GM10248 (cell line): ENCODE measurements at places on chromosomes 4 and X.

DNA sequence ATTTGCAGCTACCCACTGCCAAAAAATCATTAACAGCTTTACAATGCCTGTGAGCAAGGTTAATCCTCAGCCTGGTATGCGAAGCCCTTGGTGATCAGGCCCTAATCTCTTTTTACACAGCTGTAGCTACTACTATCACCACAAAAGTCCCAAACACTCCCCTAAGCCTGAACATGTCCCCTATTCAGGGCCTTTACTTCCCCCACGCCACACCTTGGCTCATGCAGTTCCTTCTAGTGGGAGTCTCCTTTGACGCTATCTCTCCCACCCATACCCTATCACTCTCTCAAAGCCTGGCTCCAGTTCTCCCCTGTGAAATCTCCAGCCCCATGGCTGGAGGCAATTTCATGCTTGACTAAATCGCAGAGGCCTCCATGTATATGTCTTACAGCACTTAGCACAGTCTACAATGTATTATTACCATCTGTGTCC lies 90.6 kb upstream of the CBR4 start:
- DNase-seq, result no peak

- no peak for DNase-seq
These were observed 18.3 kb downstream of the TMEM31 start for GRCh38 chrX:103729015-103729414.

DNA sequence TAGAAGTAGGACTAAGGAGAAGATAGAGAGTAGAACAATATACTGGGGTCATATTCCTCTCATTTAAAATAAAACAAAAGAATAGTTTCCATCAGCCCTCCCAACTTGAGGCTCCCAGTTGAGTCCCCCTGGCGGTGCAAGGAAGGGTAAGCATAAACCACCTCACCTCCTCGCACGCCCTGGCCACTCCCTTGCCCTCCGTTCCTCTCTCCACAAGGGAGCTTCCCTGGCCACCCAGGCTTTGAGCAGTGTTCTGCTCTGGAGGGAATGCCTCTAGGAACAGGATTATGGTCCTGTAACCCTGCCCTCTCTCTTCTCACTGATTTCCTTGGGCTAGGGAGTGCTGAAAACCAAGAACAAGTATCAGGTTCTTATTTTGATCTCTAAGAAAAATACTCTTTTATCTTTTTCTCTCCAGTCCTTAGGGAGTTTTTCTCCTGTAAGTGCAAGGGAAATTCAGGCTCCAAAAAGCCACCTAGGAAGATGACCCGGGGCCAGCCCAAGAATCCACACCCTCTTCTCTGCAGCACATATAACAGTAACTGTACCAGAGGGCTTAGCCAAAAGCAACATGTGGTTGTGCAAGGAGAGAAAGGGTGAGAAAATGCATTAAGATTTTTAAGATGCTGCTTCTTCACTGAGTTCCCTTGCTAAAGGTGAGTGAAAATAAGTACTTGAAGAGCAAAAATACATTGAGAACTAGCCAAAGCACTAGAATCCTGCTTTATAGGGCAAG lies 69.9 kb downstream of the USP38 start:
- no peak for DNase-seq

DNA sequence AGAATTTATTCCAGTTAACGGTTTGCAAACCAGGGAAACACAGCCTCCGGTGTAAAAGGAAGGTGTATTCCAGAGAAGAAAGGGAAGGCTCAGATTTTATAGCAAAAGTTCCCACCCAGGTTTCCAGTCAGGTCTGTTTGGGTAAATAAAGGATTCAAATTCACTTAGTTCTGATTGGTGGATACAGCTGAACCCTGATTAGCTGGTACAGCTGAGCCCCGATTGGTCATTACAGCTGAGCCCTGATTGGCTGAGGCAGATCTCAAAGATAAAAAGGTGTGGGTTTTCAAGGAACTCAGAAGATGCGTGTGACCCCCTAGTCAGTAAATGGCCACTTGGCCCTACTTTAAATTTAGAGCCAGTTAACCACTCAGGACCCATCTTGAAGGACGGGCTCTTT lies 6.6 kb downstream of the CLRN2 start:
- no peak for DNase-seq

- no peak for DNase-seq
These were observed 170.2 kb upstream of the NUDT6 start for GRCh38 chr4:123092586-123092985.

GRCh38 chr4:186095406-186095805 lies 9.1 kb upstream of the FAM149A start:
- no peak for DNase-seq

DNA sequence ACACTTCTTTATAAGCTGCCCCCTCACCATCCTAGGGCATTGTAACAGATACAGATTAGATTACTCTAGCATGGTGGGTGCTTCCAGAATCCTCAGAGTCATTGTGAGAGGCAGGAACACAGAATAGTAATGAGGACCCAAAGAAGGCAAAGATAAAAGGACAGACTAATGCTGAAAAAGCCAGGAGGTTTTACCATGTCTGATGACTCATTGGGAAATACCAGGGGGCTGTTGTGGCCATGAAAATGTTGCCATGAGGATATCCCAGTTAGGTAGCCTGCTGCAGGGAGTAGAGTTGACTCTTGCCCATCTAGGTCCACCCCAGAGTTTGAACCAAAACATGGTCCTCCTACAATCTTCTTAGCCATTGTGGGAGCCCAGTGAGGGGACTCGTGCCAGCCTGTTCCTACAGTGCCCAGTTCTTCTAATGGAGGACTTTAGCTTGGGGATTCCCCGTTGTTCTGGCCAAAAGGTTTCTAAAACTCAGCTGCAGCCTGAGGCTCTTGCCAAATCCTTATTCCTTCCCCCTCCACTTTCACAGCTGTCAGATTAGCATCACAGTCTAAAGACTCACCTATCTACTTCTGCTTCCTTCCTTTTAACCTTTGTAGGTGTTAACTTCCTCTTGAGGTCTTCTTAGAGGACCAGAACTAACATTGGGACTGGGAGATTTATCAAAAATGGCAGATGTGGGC lies 586.0 kb upstream of the AADAT start:
- no peak for DNase-seq

DNA sequence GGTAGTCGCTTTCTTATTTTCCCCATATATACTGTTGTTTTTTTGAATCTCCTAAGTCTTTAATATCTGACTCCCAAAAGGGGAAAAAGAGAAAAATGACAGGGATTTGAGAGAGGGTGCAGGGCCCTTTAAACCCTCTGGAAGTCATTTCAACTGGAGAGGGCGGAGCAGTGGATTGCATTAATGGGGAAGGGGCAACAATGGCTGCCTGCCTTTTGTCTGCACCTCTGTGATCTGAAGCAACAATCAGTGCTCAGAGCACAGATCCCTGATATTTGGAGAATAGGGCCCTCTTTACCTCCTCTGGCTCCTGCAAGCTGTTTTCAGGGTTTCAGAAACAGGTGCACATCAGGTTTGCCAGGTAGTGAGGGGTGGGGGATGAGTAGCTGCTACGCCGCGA lies 1458.3 kb upstream of the TENM3 start:
- no peak for DNase-seq

GRCh38 chr4:52968691-52969090 lies 106.6 kb downstream of the RASL11B start:
- no peak for DNase-seq

DNA sequence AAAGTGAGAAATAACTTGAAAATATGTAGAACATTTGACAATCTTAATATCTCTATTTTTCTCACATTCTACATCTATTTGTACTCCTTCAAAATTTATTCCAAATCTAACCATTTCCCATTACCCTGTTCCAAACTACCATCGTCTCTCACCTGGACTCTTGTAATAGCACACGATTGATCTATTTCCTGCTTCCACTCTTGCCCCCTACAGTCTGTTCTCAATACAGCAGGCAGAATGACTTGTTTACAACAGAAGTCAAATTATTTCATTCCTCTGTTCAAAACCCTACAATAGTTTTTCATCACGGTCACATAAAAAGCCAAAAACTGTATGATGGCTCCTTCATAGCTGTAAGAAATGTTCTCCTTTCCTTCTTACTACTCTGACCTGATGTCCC lies 21.1 kb upstream of the LUZP4 start:
- DNase-seq, result no peak

- DNase-seq, result no peak
These were observed 55.3 kb downstream of the SOD3 start for GRCh38 chr4:24850674-24851073.

DNA sequence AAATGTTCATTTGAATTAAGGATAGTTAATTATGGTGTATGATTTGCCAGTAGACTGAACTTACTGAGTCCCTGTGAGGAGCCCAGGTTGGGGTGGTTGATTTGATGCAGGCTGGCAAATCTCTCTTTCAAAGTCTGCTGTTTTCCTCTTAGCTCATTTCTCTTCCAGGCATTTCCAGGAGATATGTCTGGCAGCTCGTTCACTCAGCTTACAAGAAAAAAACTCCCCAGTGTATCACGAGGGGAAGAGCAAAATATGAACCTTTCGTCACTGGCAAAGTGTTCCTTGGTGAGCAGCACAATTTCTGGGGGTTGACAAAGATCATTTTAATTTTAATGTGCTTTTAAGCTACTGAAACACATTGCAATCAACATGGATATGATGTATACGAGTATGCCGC lies 244.2 kb downstream of the CBLL2 start:
- DNase-seq, result no peak

DNA sequence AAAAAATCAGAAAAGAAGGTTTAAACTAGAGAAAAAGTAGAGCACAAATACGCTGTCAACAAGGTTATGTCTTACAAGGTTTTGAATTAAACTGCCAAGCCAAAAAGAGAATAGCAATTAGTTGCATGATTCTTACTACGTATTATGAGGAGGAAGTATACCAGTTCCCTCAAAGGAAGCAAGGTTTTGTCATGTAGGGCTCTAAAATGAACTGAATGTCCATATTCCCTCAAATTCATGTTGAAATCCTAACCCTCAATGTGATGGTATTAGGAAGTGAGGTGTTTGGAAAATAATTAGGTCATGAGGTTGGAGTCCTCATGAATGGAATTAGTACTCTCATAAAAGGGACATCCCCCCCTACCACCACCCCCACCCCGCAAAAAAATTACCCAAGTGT lies 201.0 kb downstream of the FBXW7 start:
- no peak for DNase-seq
